Fibroblast of the aortic adventitia (primary cell): ENCODE measurements at places on chromosomes 1 and 21. TPM values are rescaled to one million over a fixed set of nuclear protein-coding genes. Genes with fewer than 3 reads are reported as not detected.

TNFRSF9 gene
- under 0.01 and 0.90 TPM in 2 replicates for total RNA-seq

FCRL2 gene
- not detected in 2 replicates for total RNA-seq

TENT5C gene
- 0.45 and 5.5 TPM in 2 replicates for total RNA-seq

PODN gene
- total RNA-seq: 47.5 and 176 TPM in 2 replicates

C4BPA gene
- not detected in 2 replicates for total RNA-seq

ADAMTS5 gene
- 4.6 and 24.0 TPM in 2 replicates for total RNA-seq

ILDR2 gene
- 0.09 and 0.25 TPM in 2 replicates for total RNA-seq

KCNJ9 gene
- 0.08 TPM in 1 of 2 replicates, not detected in the other for total RNA-seq

DNAI4 gene
- total RNA-seq: 3.6 and 11.4 TPM in 2 replicates

LMOD1 gene
- total RNA-seq: 14.5 and 22.3 TPM in 2 replicates

ERG gene
- 6.9 and 9.9 TPM in 2 replicates for total RNA-seq

MPZ gene
- 0.09 and 1.2 TPM in 2 replicates for total RNA-seq
